Tongue (tissue), 3 donors: ENCODE measurements at places on chromosomes 16 and 17. TPM values are rescaled to one million over a fixed set of nuclear protein-coding genes. Genes with fewer than 3 reads are reported as not detected.
A peak's percentile ranks its signal among the peaks of the same experiment; 100 is the strongest.

Gene SPNS3
- total RNA-seq: 1.1 TPM

GRCh38 chr16:69513180-69513966, 52.4 kb upstream of the NFAT5 start:
- DNase-seq: no peak

GRCh38 chr17:78817123-78817522, 23.5 kb downstream of the USP36 start:
- no peak for DNase-seq

DNA sequence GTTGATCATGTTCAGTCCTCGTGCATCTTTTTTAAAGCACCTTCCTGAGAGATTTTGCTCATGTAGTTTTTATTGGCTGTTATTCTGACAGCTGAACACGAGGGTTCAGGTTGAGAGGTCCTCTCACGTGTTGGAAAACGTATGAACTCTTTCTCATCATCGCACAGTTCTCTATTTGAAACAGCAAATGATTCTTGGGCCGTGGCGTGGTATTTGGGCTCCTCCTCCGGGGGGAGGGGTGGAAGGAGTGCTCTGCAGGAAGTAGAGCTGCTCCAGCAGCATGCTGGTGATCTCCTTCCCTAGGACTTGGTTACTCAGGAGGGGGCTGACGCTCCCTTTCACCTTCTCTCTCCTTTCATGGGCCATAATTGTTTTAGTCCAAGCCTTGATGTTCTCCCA, 70.4 kb downstream of the KSR1 start:
- peak; percentile 63 for DNase-seq

Gene DNAI2
- total RNA-seq: 0.21 TPM

Gene CCL3
- total RNA-seq: 2.8 TPM

- DNase-seq: no peak
These were observed 17.1 kb downstream of the ST6GALNAC1 start for GRCh38 chr17:76626442-76626841.

DNA sequence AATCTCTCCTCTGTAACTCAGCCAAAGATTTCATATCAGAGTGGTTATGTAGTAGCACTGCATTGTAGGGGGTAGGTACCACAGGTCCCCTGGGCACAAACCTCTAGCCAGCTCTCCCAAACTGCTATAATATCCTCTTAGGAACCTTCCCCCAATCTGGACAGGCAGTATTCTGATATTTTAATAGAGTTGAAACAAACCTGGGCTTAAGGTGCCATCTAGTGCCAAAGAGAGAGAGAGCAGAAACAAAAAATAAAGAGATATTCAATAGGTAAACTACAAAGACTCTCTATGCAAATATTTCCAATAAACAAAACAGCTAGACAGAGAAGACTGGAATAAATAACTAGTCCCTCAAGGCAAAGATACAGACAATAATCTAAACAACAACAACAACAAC, 1070.0 kb downstream of the CDH11 start:
- DNase-seq: no peak

Gene CRYBA1
- total RNA-seq: not detected
